Fibroblast of skin of left quadriceps (primary cell): ENCODE measurements at places on chromosomes 4 and X.

- no peak for DNase-seq
Measured at GRCh38 chr4:111040904-111041303, 418.0 kb upstream of the PITX2 start.

GRCh38 chrX:119055687-119056086, 17.1 kb upstream of the CT47C1 start:
- no peak for DNase-seq

- no peak for DNase-seq
Measured at GRCh38 chr4:173860094-173860493, 330.1 kb upstream of the HAND2 start.

DNA sequence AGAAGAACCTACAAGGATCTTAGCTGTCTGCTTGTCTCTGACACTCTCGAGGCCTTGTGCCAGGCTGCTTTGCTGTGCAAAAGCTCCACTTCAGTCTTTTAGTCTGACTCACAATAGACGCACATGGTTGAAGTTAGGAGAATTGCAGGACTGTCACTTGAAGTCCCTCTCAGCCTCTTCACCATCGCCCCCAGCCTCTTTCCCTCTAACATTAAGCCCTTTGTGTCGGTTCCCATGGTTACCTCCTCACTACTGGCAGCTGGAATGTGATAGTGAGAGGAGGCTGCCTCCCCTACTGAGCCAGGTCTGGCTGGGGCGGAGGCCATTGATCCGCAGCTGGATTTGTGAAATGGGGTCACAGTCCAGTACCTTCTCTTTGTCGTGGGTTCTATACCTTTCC, 201.8 kb downstream of the SOWAHB start:
- no peak for DNase-seq

DNA sequence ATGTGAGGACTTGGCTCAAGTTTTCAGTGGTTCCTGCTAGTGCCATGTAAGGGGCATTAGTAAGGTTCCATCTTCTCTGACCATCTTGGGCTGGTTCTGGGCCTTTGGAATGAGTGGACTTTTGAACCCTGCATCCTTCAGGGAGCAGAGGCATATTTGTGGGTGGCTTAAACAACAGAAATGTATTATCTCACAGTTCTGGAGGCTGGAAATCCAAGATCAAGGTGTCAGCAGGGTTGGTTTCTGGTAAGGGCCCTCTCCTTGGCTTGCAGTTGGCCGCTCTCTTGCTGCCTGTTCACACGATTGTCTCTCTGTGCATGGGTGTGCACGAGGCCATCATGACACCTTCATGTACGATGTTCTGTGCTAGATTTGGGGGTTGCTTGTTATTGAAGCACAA, 21.3 kb downstream of the CCKAR start:
- no peak for DNase-seq

GRCh38 chr4:158259955-158260575, 49.8 kb downstream of the TMEM144 start:
- DNase-seq, result peak; percentile 14

GRCh38 chr4:112674376-112674775, 37.4 kb downstream of the LARP7 start:
- no peak for DNase-seq
